ENCODE measurements at places on chromosomes 7 and 10. TPM values are rescaled to one million over a fixed set of nuclear protein-coding genes. Genes with fewer than 3 reads are reported as not detected.

- DNase-seq, result no peak
These were observed 110.8 kb upstream of the LRGUK start for GRCh38 chr7:134016223-134016941.

GRCh38 chr10:130686689-130687300 is 550.6 kb downstream of the GLRX3 start:
- DNase-seq, result no peak

- no peak for DNase-seq
These were observed 12.0 kb upstream of the MEST start for GRCh38 chr7:130479716-130480400.

GRCh38 chr10:665579-666091 is 23.8 kb downstream of the DIP2C start:
- no peak for DNase-seq

DNA sequence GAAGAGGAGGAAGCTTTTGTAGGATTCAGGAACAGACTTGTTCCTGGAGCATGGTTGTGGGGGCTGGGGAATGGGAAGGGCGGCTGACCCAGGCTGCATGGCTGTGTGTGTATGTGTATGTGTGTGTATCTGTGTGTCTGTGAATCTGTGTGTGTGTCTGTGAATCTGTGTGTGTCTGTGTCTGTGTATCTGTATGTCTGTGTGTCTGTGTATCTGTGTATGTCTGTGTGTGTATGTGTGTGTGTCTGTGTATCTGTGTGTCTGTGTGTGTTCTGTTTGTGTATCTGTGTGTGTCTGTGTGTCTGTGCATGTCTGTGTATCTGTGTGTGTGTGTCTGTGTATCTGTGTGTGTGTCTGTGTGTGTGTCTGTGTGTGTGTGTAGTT is 6.6 kb upstream of the STX1A start:
- no peak for DNase-seq

The TMEM270 gene
- total RNA-seq, result not detected

The SEMA3A gene
- total RNA-seq, result 13.7 TPM

The CFAP46 gene
- total RNA-seq, result 1.1 TPM

The PRRT4 gene
- total RNA-seq, result not detected

The NAT16 gene
- total RNA-seq, result 0.12 TPM

The PKD1L1 gene
- total RNA-seq, result under 0.01 TPM

The VIPR2 gene
- not detected for total RNA-seq

The SHH gene
- total RNA-seq, result 4.4 TPM

Data from epithelial cell of proximal tubule (primary cell).